Right forelimb (tissue), 1 donor: ENCODE measurements at places on chromosomes 4 and X.

DNA sequence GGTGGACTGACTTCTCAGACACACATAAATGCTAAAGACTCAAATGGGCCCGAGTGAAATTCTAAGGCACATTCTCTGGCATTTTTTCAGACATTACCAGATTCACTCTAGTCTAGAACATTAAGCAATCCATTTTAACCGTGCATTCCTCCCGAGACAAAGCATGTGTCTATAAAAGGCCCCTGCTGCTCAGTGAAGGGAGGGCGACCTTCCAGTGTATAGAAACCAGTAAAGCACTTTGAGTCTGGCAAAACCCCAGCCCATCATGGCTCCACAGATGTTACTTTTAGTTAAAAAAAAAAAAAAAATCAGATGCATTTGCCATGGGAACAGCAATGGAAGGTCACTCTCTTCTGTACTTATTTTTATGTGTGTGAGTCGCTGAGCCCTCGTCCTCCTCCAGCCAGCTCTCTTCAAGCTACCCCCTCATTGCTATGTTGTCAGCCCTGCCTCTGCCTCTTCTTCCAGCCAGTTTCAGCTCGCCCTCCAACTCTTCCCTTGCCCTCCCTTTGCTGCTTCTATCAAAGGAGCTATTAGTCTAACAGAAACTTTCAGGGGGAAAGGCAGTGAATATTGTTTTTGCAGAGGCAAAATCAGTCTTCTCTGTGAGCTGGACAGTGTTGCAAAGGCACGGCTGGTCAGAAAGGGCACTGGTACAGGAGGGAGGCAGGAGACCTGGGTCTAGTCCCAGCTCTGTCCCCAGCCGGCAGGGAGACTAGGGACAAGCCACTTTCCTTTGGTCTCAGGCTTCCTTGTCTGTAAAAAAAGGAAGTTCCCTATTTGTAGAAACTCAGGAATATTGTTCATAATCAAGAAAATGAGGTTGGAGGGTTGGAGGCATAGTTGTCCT is 644.2 kb downstream of the ZNF674 start:
- no peak for DNase-seq

GRCh38 chrX:47093248-47093647 is 15.0 kb downstream of the RGN start:
- DNase-seq, result no peak

DNA sequence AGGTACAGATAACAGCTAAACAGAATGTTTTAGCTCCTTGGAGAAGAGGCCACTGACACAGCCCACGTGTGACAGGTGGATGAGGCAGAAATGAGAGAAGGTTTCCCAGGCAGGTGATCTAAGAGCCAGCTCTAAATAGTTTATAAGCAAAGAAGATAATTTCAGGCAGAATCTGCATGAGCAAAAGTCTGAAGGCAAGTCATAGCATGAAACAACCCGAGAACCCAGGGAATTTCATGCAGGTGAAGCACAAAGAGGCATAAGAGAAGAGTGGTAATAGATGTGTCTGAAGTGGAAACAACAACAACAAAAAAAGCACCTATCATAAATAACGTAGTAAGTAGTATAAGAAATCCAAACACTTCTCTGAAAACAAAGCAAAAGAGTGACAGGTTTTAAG is 275.8 kb upstream of the CPEB2 start:
- no peak for DNase-seq

DNA sequence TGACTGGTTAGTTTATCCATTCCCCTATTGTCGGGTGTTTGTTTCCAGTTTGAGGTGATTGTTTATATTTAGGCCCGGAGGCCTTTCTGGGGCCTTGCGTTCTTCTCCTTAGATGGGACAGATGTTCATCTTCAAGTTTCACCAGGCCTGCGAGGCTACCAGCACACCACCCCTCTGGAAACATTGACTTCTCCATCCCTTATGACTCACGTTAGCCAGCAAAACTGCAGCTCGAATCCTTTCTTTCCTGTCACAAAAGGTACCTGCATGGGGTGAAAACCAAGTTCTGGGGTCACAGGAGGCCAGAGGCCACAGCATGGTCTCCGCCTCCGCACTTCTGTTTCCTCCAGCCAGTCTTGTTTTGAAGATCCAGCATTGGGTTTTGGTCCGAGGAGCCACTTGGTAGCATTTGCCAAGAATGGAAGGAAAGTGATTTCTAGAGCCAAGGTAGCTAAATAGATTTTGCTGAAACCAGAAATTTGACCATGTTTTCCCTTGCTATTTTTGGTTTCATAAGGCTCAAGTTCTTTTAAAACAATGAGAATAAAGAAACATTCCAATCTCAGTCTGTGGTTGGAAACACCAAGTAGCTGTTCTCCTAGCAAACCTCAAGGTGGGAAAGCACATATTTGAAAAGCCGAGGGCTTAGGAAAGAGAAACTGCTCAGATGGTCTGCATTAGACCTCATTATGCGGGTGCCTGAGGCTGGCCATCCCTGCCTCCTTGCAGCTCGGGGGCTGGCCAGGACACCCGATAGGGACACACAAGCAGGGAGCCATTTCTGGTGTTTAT is 5.6 kb downstream of the NYX start:
- no peak for DNase-seq

- no peak for DNase-seq
Observed at GRCh38 chr4:73776321-73776729, 36.0 kb downstream of the CXCL8 start.

- DNase-seq, result no peak
Observed at GRCh38 chr4:140769209-140769608, 13.0 kb upstream of the TBC1D9 start.

GRCh38 chr4:100076753-100077152 is 113.5 kb downstream of the DDIT4L start:
- DNase-seq, result no peak

DNA sequence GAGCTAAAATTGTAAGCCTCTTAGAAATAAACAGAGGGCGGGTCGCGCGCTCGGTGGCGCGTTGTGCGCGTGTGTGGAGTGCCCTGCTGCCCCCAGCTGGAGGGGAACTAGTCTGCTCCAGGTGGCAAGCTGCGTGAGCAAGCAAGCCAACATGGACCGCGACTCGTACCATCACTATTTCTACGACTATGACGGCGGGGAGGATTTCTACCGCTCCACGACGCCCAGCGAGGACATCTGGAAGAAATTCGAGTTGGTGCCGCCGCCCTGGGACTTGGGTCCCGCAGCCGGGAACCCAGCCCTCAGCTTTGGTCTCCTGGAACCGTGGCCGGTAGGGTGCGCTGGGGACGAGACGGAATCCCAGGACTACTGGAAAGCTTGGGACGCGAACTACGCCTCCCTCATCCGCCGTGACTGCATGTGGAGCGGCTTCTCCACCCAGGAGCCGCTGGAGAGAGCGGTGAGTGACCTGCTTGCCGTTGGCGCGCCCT is 66.1 kb downstream of the DNAAF6 start:
- DNase-seq, result peak; percentile 26

DNA sequence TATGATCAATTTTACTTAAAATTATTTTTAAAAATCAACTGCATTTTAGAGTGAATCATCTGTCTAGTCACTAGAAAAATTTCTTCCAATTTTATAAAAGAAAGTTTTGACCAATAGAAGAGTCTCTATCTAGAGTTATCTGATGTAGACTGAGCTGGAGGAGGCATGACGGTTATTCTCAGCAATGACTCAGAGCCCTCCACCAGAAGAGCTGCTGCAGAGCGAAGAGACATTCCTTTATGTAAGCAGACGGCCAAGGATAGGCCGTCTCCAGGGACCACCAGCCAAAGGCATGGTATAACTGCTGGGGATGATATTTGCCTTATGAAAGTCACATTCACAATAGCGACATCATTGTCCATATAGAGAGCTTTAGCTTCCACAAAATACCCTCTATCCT is 23.0 kb downstream of the LDB2 start:
- DNase-seq, result no peak

GRCh38 chr4:22721204-22721603 is 28.5 kb downstream of the GBA3 start:
- no peak for DNase-seq

DNA sequence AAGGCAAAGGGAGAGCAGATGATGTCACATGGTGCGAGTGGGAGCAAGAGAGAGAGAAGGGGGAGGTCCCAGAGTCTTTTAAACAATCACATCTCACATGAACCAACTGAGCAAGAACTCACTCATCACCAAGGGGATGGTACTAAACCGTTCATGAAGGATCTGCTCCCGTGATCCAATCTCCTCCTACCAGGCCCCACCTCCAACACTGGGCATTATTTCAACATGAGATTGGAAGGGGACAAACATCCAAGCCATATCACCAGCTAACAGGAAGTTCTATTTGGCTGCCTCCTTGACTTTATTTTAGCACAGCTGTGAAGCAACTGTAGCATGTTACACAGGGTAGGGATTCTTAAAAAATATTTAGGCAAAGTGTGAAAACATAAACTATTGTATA is 102.5 kb downstream of the DDIT4L start:
- DNase-seq, result no peak

DNA sequence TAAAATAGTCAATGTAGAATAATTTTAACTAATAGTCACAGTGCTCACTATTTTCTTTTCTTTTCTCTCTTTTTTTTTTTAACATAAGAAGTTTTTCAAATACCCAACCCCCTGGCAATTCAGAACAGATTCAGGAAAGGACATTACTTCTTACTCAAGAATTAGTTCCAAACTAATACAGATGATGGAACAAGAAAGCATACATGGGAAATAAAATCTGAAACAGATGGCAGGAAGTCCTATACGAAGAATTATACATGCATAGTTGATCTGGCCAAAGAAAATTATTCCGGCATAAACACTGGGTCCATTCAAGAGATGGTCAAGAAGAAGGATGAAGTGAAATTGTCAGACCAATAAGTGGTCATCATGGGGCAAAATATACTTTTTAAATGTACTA is 614.4 kb upstream of the INTU start:
- DNase-seq, result no peak

DNA sequence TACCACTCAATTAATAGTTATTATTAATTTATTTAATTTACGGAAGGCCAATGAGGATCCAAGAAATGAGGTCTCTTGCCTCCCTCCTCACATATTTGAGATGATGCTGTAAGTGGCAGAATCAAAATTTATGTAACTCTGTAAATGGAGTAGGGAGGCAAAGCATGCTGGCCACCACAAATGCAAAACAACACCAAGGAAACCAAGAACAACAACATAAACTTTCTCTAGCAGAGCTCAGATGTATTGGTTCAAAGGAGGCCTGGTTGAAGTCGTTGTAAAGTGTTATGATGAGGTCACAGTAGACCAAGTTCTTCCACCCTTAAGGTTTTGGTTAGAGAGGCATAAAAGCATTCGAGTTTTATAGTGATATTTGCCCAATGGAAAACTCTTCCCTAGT is 194.8 kb upstream of the FAT1 start:
- no peak for DNase-seq

DNA sequence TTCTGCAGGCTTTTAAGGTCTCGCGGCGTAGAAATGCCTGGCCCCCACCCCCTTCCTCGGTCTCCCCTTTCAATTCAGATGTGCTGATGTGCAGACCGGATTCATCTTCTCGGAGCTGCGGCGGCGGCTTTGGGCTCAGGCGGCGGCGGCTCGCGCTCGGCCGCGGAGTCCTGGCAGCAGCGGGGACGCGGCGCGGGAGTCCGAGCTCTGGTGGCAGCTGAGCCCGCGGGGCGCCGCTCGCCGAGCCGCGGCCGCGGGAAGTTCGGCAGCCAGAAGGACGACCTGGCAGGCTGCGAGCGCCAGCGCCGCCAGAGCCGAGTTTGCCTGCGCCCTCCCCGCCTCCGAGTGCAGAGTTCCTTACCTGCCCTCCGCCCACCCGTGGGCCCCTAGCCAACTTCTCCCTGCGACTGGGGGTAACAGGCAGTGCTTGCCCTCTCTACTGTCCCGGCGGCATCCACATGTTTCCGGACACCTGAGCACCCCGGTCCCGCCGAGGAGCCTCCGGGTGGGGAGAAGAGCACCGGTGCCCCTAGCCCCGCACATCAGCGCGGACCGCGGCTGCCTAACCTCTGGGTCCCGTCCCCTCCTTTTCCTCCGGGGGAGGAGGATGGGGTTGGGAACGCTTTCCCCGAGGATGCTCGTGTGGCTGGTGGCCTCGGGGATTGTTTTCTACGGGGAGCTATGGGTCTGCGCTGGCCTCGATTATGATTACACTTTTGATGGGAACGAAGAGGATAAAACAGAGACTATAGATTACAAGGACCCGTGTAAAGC is 448 bp downstream of the TLL1 start:
- DNase-seq, result peak; percentile 68

DNA sequence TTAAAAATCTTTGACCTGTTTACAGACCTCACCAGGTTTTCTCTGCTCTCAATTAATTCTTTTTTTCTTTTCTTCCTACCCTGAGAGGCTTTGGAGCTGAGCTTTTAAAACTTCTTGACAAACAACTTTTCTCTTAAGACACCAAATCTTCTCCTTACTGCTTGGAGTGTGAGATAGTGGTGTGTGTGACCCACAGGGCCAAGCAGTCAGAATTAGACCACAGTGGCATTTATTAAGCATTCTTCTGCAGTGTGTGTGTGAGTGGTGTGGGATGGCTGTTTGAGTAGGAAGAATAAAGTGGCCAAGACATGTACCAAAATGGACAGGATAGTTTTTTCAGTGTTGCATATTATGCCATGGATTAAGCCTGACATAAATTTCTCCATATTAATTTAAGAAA is 665.1 kb downstream of the RAPGEF2 start:
- no peak for DNase-seq

GRCh38 chrX:39018541-39018940 is 217.3 kb downstream of the MID1IP1 start:
- no peak for DNase-seq

DNA sequence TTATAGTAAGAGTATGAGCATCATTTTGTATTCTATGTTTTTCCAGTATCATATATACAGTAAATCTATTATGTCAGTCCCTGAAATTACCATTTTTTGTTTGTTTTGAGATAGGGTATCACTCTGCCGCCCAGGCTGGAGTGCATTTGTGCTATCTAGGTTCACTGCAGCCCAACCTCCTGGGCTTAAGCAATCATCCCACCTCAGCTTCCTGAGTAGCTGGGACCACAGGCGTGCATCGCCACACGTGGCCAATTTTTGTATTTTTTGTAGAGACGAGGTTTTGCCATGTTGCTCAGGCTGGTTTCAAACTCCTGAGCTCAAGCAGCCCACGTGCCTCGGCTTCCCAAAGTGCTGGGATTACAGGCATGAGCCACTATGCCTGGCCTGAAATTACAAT is 85.6 kb downstream of the ZNF330 start:
- no peak for DNase-seq

DNA sequence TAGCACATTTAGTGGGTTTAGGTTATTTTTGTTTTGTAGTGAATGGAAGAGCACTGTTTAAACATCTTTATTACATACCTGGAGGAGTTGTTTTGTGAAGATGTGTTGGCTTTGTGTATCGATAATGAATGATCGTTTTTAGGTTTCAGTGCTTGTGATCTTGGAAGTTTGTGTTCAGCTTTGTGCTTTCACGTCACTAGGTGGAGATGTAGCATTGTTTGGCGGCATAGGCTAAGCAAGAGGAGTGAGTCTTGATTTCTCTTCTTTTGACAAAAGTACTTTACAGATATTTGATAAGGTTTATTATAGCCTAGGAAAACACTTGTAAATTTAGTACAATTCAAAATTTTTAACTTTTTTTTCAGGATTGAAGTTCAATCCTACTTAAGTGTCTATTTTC is 50.4 kb downstream of the PDK3 start:
- no peak for DNase-seq
